ENCODE measurements at places on chromosomes 3 and 15. TPM values are rescaled to one million over a fixed set of nuclear protein-coding genes. Genes with fewer than 3 reads are reported as not detected.

DNA sequence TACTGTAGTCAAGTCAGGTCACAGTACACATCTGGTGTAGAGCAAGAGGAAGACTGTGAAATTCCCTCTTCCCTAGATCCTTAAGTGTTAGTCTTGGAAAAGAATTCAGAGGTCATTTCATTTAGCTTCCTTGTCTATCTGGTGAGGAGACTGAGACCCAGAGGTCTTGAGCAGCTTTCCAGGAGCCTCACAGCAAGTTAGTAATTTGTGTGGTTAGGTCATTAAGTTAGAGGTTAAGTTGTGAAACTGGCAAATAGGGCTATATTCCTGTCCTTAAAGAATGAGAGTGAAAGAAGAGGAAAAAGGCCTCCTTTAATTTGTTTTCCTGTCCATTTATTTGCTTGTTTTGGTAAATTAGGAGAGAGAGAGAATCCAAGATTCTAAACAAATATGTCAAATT, 9.0 kb downstream of the PODXL2 start:
- no peak for DNase-seq
- H3K27me3 ChIP-seq = peaks cover 2% of the 10 kb centered on the region
- H3K27ac ChIP-seq = peak overlapping the region; percentile 53
- H3K4me1 ChIP-seq = peaks cover 19% of the 10 kb centered on the region
- peak overlapping the region; percentile 8 for H3K4me3 ChIP-seq
- H3K36me3 ChIP-seq = no peaks in the 10 kb centered on the region

DNA sequence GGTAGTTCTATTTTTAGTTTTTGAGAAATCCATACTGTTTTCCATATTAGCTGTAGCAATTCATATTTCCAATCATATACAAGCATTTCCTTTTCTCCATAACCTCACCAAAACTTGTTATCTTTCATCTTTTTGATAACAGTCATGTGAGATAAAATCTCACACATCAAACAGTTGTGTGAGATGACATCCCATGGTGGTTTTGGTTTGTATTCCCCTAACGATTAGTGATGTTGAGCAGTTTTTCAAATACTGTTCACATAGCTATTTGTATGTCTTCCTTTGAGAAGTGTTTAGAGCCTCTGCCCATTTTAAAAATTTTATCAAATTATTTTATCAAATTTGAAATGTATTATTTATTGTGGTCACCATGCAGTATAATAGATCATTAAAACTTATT, 50.4 kb downstream of the FAM227B start:
- no peak overlapping the region for H3K4me3 ChIP-seq
- no peaks in the 10 kb centered on the region for H3K4me1 ChIP-seq
- DNase-seq = no peak
- peaks cover 2% of the 10 kb centered on the region for H3K27me3 ChIP-seq
- H3K27ac ChIP-seq = no peak overlapping the region

- no peaks in the 10 kb centered on the region for H3K27me3 ChIP-seq
- no peak overlapping the region for H3K4me3 ChIP-seq
- no peak for DNase-seq
- H3K36me3 ChIP-seq = no peaks in the 10 kb centered on the region
These were observed 53.4 kb downstream of the DENND4A start for GRCh38 chr15:65738649-65739048.

- H3K36me3 ChIP-seq = no peaks in the 10 kb centered on the region
- no peak for DNase-seq
- no peaks in the 10 kb centered on the region for H3K4me1 ChIP-seq
- no peak overlapping the region for H3K4me3 ChIP-seq
These were observed 78.6 kb upstream of the TSEN2 start for GRCh38 chr3:12405432-12406272.

- H3K36me3 ChIP-seq = no peaks in the 10 kb centered on the region
- H3K4me1 ChIP-seq = no peaks in the 10 kb centered on the region
- H3K27me3 ChIP-seq = peaks cover 2% of the 10 kb centered on the region
These were observed 5.6 kb downstream of the RBP1 start for GRCh38 chr3:139533781-139534454.

GRCh38 chr3:39185326-39185958, 7.0 kb downstream of the XIRP1 start:
- no peak for DNase-seq
- H3K27me3 ChIP-seq = peaks cover 1% of the 10 kb centered on the region
- H3K27ac ChIP-seq = no peak overlapping the region
- H3K4me3 ChIP-seq = no peak overlapping the region
- no peaks in the 10 kb centered on the region for H3K36me3 ChIP-seq

Gene AHSG
- polyA plus RNA-seq = not detected

DNA sequence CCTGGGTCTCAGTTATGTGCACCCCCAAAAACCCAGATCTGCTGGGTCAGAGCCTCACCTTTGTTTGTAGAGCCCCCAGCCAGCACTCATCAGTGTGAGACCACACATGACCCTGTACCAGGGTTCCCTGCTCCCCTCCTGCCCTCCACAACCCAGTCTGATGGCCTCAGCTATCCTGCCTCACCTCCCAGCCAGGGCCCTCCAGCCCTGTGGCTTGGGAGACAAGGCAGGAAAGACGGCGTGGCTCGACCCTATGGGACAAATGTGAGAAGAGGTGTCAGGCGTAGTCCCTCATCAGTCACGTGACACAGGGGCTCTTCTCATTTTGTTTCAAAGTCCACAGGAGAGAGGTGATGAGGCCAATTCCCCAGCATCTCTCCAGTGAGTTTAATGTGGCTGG, 28.3 kb upstream of the PRR23E start:
- no peaks in the 10 kb centered on the region for H3K36me3 ChIP-seq
- H3K27me3 ChIP-seq = peaks cover 2% of the 10 kb centered on the region
- DNase-seq = no peak

GRCh38 chr3:171228240-171228639, 201.7 kb upstream of the SLC2A2 start:
- no peak overlapping the region for H3K27ac ChIP-seq
- no peak for DNase-seq
- no peak overlapping the region for H3K4me3 ChIP-seq
- peaks cover 4% of the 10 kb centered on the region for H3K27me3 ChIP-seq

- no peak overlapping the region for H3K4me3 ChIP-seq
- no peak overlapping the region for H3K27ac ChIP-seq
- DNase-seq = no peak
These were observed 26.3 kb downstream of the FSTL1 start for GRCh38 chr3:120424506-120424905.

DNA sequence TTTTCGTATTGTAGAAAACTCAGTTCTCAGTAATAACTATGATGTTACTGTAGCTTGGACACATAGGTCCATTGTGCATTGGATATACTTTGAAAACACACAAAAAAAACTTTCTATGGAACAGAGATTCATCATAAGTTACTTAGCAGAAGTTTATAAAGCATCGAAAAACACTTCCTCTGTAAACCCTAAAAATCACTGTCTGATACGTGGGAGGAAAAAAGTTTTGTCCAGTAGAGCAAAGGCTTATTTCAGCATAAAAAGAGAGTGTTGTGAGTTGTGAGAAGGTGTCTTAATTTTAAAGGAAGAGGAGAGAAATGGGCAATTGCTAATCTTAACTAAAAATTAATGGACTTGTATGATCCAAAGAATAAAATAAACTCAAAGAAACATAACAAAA, 64.8 kb downstream of the OSTN start:
- H3K27me3 ChIP-seq = no peaks in the 10 kb centered on the region
- no peaks in the 10 kb centered on the region for H3K4me1 ChIP-seq
- H3K27ac ChIP-seq = no peak overlapping the region
- H3K4me3 ChIP-seq = no peak overlapping the region

Gene ARPIN
- 0.23 TPM for polyA plus RNA-seq

Gene CCDC9B
- polyA plus RNA-seq = 0.46 TPM

Gene GABRB3
- not detected for polyA plus RNA-seq

GRCh38 chr3:196979545-196979944, 10.9 kb upstream of the PIGZ start:
- DNase-seq = no peak
- H3K27me3 ChIP-seq = peaks cover 5% of the 10 kb centered on the region
- H3K27ac ChIP-seq = no peak overlapping the region
- H3K4me3 ChIP-seq = no peak overlapping the region

Gene GOLGA6L26
- polyA plus RNA-seq = not detected

- H3K36me3 ChIP-seq = no peaks in the 10 kb centered on the region
- H3K27me3 ChIP-seq = no peaks in the 10 kb centered on the region
- H3K4me1 ChIP-seq = no peaks in the 10 kb centered on the region
- H3K4me3 ChIP-seq = no peak overlapping the region
These were observed 136.4 kb downstream of the MAGI1 start for GRCh38 chr3:65902304-65902793.

Gene MTHFS
- polyA plus RNA-seq = 70.1 TPM

DNA sequence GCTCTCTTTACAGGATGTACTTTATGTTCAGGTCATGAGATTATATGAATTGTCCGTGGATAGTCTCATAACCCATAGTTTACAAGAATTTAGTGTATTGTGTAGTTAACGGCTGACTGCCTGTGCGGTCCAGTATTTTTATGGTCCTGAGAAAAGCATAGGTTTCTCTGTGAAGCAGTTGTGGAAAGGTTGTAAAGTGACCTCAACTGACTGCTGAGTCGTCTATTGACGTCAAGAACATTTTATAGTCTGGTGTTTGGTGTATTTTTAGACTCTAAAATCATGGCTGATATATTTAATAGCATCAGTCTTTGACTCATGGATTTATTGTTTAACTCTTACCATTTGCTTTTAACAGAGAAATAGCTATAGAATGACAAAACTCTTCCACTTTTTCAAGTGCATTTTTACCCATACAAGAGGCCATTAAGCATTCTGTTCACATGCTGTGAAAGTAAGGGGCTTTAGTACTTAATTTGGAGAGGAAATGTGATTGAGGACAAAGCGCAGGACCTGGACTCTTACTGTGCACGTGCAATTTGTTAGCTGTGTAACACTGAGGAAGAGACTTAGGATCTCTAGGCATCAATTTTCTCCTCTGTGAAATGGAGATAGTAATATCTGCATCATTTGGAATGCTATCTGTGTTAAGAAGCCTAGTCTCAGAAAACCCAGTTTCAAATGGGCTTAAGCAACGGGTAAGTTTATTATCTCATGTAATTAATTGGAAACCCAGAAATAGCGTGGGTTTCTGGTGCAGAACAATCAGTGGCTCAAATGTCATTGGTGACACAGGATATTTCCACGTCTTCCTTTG, 240.8 kb downstream of the NFKBIZ start:
- no peak overlapping the region for H3K4me3 ChIP-seq
- no peak for DNase-seq
- no peaks in the 10 kb centered on the region for H3K27me3 ChIP-seq
- H3K36me3 ChIP-seq = no peaks in the 10 kb centered on the region
- no peak overlapping the region for H3K27ac ChIP-seq

- H3K4me1 ChIP-seq = no peaks in the 10 kb centered on the region
- H3K4me3 ChIP-seq = no peak overlapping the region
- no peaks in the 10 kb centered on the region for H3K36me3 ChIP-seq
- H3K27me3 ChIP-seq = no peaks in the 10 kb centered on the region
- DNase-seq = no peak
These were observed 73.0 kb downstream of the FOXP1 start for GRCh38 chr3:71510510-71510909.

- no peaks in the 10 kb centered on the region for H3K4me1 ChIP-seq
- no peak overlapping the region for H3K27ac ChIP-seq
- peaks cover 14% of the 10 kb centered on the region for H3K27me3 ChIP-seq
- DNase-seq = no peak
- no peaks in the 10 kb centered on the region for H3K36me3 ChIP-seq
These were observed 32.0 kb downstream of the GATM start for GRCh38 chr15:45346381-45346780.

DNA sequence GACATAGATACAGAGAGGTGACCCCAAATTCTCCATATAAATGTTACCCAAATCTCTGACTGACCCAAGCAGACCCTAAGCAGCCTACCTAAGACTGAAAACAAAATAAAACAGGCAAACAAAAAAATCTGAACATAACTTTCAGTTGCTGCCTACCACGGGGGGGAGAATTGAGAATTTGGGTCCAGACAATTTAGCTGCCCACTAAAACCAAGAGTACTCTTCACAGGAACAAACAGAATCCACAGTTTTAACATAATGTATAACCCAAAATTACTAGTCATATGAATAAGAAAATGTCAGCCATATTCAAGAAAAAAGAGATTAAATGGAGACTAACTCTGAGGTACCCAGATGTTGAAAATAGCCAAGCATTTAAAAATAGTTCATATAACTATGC, 44.4 kb downstream of the SRPRB start:
- H3K27me3 ChIP-seq = no peaks in the 10 kb centered on the region
- no peaks in the 10 kb centered on the region for H3K4me1 ChIP-seq
- no peaks in the 10 kb centered on the region for H3K36me3 ChIP-seq

Gene TGM4
- not detected for polyA plus RNA-seq

DNA sequence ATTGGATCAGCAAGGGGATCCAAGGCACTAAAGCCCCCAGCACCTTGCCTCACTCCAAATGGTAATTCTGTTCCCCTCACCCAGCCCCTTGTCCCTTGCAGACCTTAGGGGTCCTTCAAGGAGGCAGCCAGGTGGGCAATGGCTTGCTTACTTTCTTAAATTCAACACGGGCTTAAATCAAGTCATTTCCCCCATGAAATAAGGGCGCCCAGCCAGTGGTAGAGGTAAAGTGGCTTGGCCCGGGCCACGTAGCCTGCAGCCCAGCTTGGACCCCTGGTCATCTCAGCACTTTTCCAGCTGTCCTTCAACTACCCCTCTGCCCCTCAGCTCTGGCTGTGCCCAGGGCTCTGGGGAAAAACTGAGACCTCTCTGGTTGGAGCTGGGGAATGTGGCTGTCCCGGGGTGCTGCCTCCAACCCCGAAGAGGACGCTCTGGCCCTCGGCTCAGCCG, 1.2 kb downstream of the PSTPIP1 start:
- H3K4me3 ChIP-seq = peak overlapping the region; percentile 98
- no peaks in the 10 kb centered on the region for H3K27me3 ChIP-seq
- H3K27ac ChIP-seq = peak overlapping the region; percentile 95
- peaks cover 73% of the 10 kb centered on the region for H3K4me1 ChIP-seq

Gene KLHL40
- polyA plus RNA-seq = not detected

GRCh38 chr15:90713081-90713480, 4.1 kb upstream of the BLM start:
- DNase-seq = no peak
- peaks cover 25% of the 10 kb centered on the region for H3K4me1 ChIP-seq
- no peak overlapping the region for H3K27ac ChIP-seq
- no peaks in the 10 kb centered on the region for H3K27me3 ChIP-seq

DNA sequence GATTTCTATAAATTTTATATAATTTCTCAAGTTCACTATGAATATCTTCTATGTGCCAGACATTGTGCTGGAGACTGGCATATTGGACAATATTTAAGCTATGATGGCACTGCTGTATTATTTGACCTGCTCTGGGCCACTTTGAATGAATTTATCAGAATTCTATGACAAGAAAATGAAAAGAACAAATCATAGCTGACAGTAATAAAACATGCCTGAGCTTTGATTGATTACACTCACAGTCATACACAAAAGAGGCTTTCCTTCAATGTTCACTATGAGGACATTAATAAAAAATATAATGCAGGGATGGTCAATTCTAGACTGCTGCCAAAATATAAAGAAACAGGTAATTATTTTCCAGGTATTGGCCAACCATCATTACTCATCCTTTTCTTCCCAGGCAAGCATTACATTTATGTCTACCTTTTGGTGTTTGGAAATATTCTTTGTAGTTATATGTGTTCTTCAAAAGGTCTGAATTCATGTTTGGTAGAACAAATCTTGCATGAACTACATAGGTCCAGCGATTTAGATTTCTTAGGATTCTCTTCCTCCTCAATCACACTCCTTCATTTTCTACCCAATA, 81.0 kb upstream of the ALCAM start:
- no peak for DNase-seq
- no peaks in the 10 kb centered on the region for H3K4me1 ChIP-seq

Gene ALDH1A2
- polyA plus RNA-seq = 0.59 TPM

Data from immature natural killer cell (primary cell).